Regular cardiac myocyte (primary cell): ENCODE measurements at places on chromosomes 7 and 10. TPM values are rescaled to one million over a fixed set of nuclear protein-coding genes. Genes with fewer than 3 reads are reported as not detected.

The SPDYE5 gene
- under 0.01 TPM in 1 of 2 replicates, not detected in the other for total RNA-seq

The SPDYE6 gene
- not detected in 2 replicates for total RNA-seq

The OLAH gene
- total RNA-seq: 0.38 and 2.5 TPM in 2 replicates

The BEND7 gene
- 0.58 and 2.3 TPM in 2 replicates for total RNA-seq

The ITPRID1 gene
- total RNA-seq: not detected in 2 replicates

The GPR26 gene
- total RNA-seq: not detected in 2 replicates

The ADARB2 gene
- not detected in 2 replicates for total RNA-seq

The VAX1 gene
- not detected in 2 replicates for total RNA-seq

The HGF gene
- total RNA-seq: 121 and 211 TPM in 2 replicates

The DPYSL4 gene
- 7.5 and 7.6 TPM in 2 replicates for total RNA-seq

The PPP1R17 gene
- total RNA-seq: not detected in 2 replicates

The GIMAP2 gene
- 1.2 and 2.5 TPM in 2 replicates for total RNA-seq

The CALHM1 gene
- total RNA-seq: not detected in 2 replicates

The FRMD4A gene
- total RNA-seq: 44.8 and 92.6 TPM in 2 replicates

The RAB19 gene
- total RNA-seq: not detected in 2 replicates

The SLC26A5 gene
- total RNA-seq: not detected in 2 replicates

The PTF1A gene
- not detected in 2 replicates for total RNA-seq

The NKX2-3 gene
- total RNA-seq: not detected in 2 replicates

The ACBD7 gene
- total RNA-seq: 0.85 and 1.2 TPM in 2 replicates

The NEUROD6 gene
- total RNA-seq: not detected in 2 replicates

The ADAM22 gene
- 0.28 and 0.58 TPM in 2 replicates for total RNA-seq

The RADIL gene
- 0.38 and 0.56 TPM in 2 replicates for total RNA-seq

The ATP5MK gene
- total RNA-seq: 254 and 289 TPM in 2 replicates

The CLEC2L gene
- not detected in 2 replicates for total RNA-seq

The RHOBTB1 gene
- 12.7 and 22.6 TPM in 2 replicates for total RNA-seq

The TMEM270 gene
- total RNA-seq: not detected in 2 replicates

The TLX1 gene
- total RNA-seq: not detected in 2 replicates

The PILRA gene
- under 0.01 and 0.28 TPM in 2 replicates for total RNA-seq

The IKZF1 gene
- total RNA-seq: not detected in 2 replicates

The LIPK gene
- total RNA-seq: not detected in 2 replicates

The CPA2 gene
- total RNA-seq: not detected in 2 replicates

The PDCD11 gene
- 30.2 and 53.7 TPM in 2 replicates for total RNA-seq

The TRIM50 gene
- not detected in 2 replicates for total RNA-seq

The PTPN12 gene
- total RNA-seq: 38.5 and 45.1 TPM in 2 replicates

The PHKG1 gene
- 1.4 TPM in 1 of 2 replicates, not detected in the other for total RNA-seq

The PIK3CG gene
- total RNA-seq: 0.19 and 1.1 TPM in 2 replicates

The PLEKHS1 gene
- not detected in 2 replicates for total RNA-seq

The VSTM4 gene
- 0.77 and 4.5 TPM in 2 replicates for total RNA-seq

The NAT16 gene
- total RNA-seq: not detected in 2 replicates

The NME8 gene
- total RNA-seq: not detected in 2 replicates

The C10orf67 gene
- 0.19 TPM in 1 of 2 replicates, not detected in the other for total RNA-seq

The SPDYE16 gene
- total RNA-seq: 0.56 TPM in 1 of 2 replicates, not detected in the other

The PVRIG gene
- 0.19 TPM in 1 of 2 replicates, not detected in the other for total RNA-seq

The KLF6 gene
- total RNA-seq: 38.6 and 63.6 TPM in 2 replicates

The FOXK1 gene
- total RNA-seq: 15.2 and 28.9 TPM in 2 replicates

The REPIN1 gene
- total RNA-seq: 35.5 and 37.0 TPM in 2 replicates

The ZNF25 gene
- 10.7 and 20.6 TPM in 2 replicates for total RNA-seq

The HOXA2 gene
- 0.28 TPM in 1 of 2 replicates, not detected in the other for total RNA-seq

The ARHGEF35 gene
- 0.85 and 1.5 TPM in 2 replicates for total RNA-seq

The GRM3 gene
- not detected in 2 replicates for total RNA-seq

The TMEM139 gene
- not detected in 2 replicates for total RNA-seq

The ATE1 gene
- total RNA-seq: 33.9 and 36.1 TPM in 2 replicates

The RBM48 gene
- total RNA-seq: 10.4 and 11.5 TPM in 2 replicates

The PTN gene
- total RNA-seq: 6.8 and 8.2 TPM in 2 replicates

The DYNC1I1 gene
- 1.7 and 2.3 TPM in 2 replicates for total RNA-seq

The OPN1SW gene
- total RNA-seq: not detected in 2 replicates

The CYP2E1 gene
- 0.19 and 0.28 TPM in 2 replicates for total RNA-seq
